ENCODE measurements at places on chromosomes 2 and 18.

GRCh38 chr2:178229927-178230326 is 35.6 kb downstream of the OSBPL6 start:
- DNase-seq, result no peak

- no peak for DNase-seq
These were observed 47.6 kb downstream of the C18orf54 start for GRCh38 chr18:54405290-54405689.

DNA sequence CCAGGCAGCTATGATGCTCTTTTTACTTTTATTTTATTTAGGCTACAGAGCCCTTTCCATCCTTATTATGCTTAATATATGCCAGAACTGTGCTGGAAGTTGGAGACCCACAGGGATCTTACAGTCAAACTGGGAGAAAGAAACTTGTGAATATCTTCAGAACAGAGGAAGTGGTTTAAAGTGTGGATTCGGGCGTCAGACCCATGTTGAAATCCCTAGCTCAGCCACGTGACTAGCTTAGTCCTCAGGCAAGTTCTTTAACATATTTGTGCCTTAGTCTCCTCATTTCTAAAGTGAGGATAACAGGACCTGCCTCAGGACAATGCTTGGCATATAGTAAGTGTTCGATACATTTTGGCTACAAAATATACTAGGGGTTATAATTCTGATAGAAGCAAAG is 59.1 kb downstream of the MAP3K20 start:
- DNase-seq, result peak; percentile 31

DNA sequence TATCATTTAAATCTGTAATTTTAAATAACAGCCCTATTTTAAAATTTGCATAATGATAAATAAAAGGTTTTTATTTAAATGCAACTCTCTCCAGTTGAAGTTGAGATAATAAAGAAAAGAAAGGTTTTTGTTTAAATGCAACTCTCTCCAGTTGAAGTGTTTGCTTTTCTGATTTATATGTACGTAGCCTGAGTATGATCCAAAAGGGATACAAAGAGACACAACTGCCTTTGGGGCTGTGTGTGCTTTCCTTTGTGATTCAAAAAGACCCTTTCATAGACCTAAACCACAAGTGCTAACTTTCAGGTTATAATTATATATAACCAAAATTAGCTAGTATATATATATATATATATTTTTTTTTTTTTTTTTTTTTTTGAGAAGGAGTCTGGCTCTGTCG is 76.2 kb upstream of the MFF start:
- DNase-seq, result no peak

Data from AG09309 (cell line).